ENCODE measurements at places on chromosomes 3 and 15. TPM values are rescaled to one million over a fixed set of nuclear protein-coding genes. Genes with fewer than 3 reads are reported as not detected.

Gene GPR160
- total RNA-seq: 4.2 TPM

Gene CD96
- not detected for total RNA-seq

Gene ALG1L2
- not detected for total RNA-seq

GRCh38 chr15:48975472-48976419 is 12.0 kb upstream of the SHC4 start:
- DNase-seq: peak; percentile 82

DNA sequence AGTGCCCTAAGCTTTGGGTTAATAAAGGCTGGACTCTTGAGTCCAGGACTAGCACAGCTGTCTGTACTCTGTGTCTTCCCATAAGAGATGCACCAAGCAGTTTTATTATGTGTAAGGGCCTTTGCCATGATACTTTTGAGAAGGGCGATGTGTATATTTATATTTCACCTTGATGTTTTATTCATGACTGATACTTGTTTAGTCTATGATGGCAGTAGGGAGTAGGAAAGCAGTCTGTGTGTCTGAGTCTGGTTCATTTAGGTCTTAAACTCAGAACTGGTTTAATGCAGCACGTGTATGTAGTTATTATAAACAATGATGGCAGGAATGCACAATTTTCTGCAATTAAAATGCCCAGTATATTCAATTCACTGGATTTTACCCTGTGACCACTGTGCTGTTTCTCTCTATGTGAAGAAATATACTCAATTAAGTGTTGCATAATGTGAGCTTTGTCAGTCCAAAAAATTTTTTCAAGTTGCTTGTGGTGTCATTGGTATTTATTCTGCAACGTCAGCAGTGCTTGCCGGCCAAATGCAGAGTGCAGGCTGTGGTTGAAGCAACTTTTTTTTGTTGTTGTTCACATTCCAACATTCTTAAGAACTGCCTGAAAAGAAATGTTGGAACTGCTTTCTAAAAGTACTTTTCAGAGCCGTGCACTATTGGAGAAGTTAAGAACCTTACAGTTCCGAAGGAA is 423.7 kb upstream of the SEMA6D start:
- DNase-seq: peak; percentile 18

Gene LRRIQ4
- not detected for total RNA-seq

Gene EXD1
- total RNA-seq: 0.03 TPM

- DNase-seq: no peak
Observed at GRCh38 chr15:33278816-33279612, 31.8 kb upstream of the RYR3 start.

- peak; percentile 61 for DNase-seq
Observed at GRCh38 chr3:159263750-159264553, 462.1 kb downstream of the MFSD1 start.

- no peak for DNase-seq
Observed at GRCh38 chr3:105394177-105394576, 27.5 kb downstream of the ALCAM start.

DNA sequence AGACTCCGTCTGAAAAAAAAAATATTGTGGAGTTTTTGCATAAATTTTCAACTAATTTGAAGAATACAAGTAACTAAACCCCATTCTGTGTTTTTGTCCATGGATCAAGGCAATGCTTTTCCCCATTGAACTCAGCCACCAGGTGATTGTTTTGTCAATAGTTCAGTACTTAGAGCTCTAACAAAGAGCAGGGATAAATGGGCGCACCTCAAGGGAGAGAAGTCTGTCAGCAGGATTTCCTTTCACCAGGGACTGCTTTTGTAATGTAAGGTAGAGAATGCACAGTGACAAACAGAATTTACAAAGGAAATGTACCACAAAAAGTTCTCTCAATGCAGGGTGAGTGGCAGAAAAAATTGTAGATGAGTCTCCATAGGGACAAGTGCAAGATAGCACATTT is 10.8 kb upstream of the ATP13A5 start:
- DNase-seq: no peak

Gene ZNF660
- 6.3 TPM for total RNA-seq

Gene MESP2
- not detected for total RNA-seq

Gene CD276
- total RNA-seq: 108 TPM

Gene EDC3
- 28.2 TPM for total RNA-seq

Gene SUSD5
- total RNA-seq: 9.2 TPM

Gene DUOXA2
- not detected for total RNA-seq

- no peak for DNase-seq
Observed at GRCh38 chr15:90882781-90883525, 1.4 kb upstream of the FES start.

DNA sequence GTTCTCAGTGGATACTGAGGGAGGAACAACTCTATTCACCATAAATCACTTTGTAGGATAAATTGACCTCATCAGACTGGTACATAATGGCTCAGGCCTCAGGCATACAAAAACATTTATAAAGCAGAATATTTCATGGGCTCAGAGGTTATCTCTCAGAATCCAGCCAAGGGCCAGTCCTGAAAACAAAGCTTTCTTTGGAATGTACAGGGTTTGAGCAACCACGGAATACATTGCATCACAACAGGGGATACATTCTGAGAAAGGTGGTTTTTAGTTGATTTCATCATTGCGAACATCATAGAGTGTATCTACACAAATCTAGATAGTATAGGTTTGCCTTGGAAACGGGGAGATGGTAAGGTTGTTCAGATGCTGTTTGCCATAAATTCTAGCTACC is 33.4 kb upstream of the CTDSPL2 start:
- DNase-seq: no peak

Gene PRTG
- total RNA-seq: 35.5 TPM

DNA sequence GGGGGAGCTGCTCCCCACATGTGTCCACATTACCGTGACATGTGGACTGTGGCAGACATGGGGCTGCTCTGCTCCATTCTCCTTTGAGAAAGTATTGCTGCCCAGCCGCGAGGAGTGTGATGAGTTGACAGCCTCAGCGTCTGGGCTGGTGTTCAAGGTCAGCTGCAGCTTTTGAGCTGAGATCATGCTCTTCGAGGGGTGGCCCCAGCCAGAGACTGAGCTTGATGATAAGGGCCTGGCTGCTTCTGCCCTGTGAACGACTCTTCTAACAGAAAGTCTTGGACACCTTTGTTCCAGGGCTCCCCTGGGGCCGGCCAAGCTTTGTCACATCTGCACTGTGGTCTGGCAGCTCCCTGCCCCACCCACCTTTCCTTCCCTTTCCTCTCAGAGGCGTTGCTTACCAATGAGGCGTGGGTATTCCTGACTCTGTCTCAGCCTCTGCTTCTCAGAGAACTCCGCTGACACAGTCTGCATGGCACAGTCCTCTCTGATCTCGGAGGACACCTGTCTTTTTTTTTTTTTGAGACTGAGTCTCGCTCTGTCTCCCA is 86.6 kb downstream of the CHRD start:
- DNase-seq: no peak

- DNase-seq: no peak
Observed at GRCh38 chr3:117510396-117510795, 800.8 kb downstream of the TUSC7 start.
